ENCODE measurements at places on chromosomes 13 and 19. TPM values are rescaled to one million over a fixed set of nuclear protein-coding genes. Genes with fewer than 3 reads are reported as not detected.

The CFD gene
- total RNA-seq, result 25.8 TPM

The APC2 gene
- total RNA-seq, result 0.27 TPM

The TLE6 gene
- 0.18 TPM for total RNA-seq

The ZNF486 gene
- 6.9 TPM for total RNA-seq

The MYBPC2 gene
- total RNA-seq, result not detected

The ELANE gene
- total RNA-seq, result 0.09 TPM

The DLL3 gene
- total RNA-seq, result 0.09 TPM

The ARL11 gene
- total RNA-seq, result not detected

The BICRA gene
- 1.1 TPM for total RNA-seq

The C19orf53 gene
- total RNA-seq, result 43.3 TPM

The CFAP97D2 gene
- not detected for total RNA-seq

The ATP13A1 gene
- total RNA-seq, result 35.1 TPM

The S1PR5 gene
- total RNA-seq, result 0.27 TPM

The FAM124A gene
- 3.3 TPM for total RNA-seq

The EDDM13 gene
- not detected for total RNA-seq
